SK-MEL-5 (cell line): ENCODE measurements at places on chromosomes 3 and 15.

GRCh38 chr3:83003917-83004316, 1242.5 kb upstream of the GBE1 start:
- DNase-seq: no peak

DNA sequence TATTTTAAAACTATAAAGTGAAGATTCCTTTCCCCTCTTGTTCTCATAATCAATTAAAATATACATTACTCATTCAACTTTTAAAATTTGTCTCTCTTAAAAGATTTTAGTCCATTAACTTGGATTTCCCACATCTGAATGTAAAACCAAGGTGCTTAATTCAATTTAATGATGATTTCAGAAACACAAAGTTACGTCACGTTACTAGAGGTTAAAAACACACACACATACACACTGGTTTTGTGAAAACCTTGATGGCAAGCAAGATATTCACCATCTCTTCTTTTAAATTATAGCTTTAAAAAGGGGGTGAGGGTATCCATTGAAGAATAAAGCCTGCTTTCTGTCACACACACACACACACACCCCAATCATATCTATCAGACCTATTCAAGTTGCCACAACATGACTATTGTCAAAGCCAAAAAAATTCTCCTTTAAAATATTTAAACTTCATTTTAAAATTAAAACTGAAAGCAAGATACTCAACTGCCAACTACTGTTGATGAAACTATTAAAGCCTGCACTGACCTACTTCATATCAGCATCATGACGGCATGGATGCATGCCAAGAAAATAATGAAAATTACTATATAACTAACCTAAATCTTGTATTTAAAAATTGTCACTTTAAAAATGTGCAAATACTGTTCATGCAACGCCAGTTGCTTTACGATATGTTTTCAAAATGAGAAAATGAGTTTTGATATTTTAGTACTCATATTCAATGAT, 2.1 kb downstream of the RFX7 start:
- no peak for DNase-seq

- DNase-seq: no peak
Measured at GRCh38 chr3:192215-192929, 4.2 kb upstream of the CHL1 start.

DNA sequence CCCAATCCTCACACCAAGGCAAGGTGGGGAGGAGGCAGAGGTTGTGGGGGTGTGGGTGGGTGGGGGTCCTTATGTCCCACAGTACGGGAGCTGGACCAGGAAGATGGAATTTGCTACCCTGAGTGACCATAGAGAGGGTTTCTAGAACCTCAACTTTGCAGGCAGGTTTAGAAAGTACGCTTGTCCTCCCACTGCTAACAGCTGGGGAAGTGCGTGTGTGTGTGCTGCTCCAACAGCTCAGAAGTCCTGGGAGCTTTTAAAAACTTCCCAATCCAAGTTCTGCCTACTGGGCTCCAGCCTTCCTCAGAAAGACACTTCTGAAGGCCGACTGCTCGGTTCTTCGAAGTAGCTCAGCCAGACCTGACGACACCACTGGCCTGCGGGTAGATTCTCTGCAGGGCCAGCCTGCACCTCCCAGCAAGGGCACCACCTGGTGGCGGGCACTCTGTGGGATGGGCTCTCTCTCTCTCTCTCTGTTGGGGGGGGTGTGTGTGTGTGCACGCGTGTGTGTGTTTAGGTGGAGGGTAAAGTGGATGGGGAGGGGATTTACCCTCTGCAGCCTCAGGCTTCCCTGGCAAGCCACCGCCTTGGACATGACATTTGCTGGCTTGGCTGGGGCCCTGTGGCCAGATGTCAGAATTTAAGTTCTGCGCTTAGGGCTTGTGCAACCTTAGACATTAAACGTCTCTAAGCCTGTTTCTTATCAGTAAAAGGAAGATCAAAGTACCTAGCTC, 15.6 kb downstream of the TMEM158 start:
- peak; percentile 82 for DNase-seq

DNA sequence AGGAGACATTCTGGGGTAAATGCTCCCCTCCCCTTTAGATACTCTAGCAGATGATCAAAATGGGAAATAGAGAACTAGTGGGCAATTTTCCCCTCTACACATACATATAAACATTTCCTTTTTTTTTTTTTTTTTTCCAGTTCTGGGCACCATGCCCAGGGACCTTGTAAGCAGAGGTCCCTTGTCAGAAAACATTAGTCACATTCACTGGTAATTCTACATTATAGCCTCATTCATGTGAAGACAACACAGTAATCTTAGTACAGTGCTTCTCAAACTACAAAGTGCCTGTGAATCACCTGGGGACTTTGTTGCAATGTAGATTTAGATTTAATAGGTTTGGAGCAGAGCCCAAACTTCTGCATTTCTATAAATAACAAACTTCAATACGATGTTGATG, 60.1 kb upstream of the ACTC1 start:
- no peak for DNase-seq

DNA sequence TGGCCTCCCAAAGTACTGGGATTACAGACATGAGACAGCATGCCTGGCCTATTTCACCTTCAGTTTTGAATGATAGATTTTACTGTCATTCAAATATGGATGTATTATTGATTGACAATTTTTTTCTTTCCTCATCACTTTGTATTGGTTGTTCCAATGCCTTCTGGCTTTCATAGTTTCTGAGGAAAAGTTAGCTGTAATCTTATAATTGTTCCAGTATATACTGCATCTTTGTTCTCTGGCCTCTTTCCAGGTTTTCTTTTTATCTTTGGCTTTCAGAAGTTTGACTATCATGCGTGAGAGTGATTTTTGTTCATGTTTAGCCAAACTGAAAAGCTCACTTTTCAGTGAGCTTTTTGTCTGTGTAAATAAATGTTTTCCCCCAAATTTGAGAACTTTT, 157.1 kb downstream of the RSRC1 start:
- no peak for DNase-seq

DNA sequence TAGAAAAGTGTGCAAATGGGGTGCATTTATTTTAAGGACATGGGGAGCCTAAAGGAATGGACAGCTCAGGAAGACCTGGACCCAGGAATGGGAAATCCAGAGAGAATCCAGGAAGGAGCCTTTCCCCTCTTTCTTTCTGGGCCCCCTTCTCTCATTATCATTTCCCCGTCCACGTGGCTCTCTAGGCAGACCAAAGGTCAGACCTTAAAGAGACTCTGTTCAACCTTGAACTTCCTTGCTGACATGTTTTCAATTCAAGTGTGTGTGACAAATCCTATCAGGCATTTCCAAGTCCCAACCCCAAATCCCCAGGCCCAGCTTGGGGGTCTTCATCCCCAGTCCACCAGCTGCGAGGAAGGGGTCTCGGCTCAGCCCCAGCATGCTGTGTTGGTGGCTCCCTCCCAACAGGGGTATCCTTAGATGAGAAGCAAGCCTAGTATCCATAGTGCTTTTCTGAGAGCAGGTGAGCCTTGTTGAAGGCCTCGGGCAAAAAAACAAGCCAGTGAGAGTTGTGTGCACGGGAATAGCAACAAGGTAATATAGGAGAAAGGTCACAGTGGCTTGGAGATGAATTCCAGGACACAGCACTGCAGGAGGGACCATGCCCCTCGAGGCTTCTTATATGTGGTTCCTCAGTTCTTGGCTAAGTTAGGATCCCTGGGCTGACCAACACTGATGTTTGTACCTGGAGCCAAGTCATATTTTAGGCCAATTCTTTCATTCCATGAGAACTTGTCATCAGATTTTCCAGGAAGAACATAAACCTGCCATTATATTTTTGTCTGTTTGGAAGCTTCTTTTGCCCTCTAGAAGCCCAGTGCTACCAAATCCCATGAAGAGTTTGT, 130.0 kb downstream of the ASB7 start:
- no peak for DNase-seq

DNA sequence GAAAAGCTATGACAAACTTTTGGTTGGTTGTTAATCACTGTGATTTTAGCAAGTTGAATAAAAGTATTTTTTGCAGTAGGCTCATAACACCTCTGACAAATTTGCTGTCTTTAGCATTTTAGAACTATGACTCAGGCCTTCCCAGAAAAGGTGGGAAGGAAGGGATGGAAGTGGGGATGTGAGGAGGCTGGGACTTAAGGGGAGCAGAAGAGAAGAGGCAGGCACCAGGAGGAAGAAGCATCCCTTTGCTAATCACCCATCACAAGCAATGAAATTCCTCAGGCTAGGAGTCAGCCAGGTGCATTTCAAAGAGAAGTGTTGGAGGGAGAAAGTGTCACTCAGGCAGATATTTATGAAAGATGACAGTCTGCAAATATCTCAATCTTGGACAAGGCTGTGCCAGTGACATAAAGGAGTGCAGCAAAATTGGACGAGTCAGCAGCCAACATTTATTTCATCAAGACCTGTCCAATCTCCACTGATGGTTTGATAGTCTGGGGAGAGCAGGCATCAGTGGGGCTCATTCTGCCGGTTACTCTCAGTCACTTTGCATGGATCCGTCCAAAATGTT, 337.3 kb upstream of the ARRDC4 start:
- DNase-seq: no peak

DNA sequence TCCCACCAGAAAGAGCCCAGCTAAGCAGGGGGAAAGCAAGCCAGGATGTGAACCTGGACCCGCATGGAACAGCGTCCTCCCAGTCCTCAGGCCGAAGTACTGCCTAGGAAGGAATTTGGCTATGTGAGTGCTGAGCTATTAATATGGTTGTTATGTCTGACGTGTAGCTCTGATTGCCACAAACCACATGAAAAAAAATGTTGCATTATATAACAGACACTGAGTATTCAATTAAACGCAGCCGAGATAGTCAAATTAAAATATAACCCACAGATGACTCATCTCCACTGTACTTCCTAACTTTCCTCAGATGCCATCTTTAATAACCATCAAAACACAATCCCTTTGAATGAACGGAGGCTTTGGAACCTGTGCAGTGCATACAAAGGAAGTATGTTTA, 111.1 kb downstream of the GABRB3 start:
- peak; percentile 3 for DNase-seq

GRCh38 chr3:142656575-142656974, 60.4 kb downstream of the PLS1 start:
- DNase-seq: no peak

GRCh38 chr15:98080791-98081190, 120.3 kb downstream of the ARRDC4 start:
- no peak for DNase-seq

GRCh38 chr3:27729748-27730611, 7.9 kb upstream of the EOMES start:
- DNase-seq: no peak

- DNase-seq: peak; percentile 79
Measured at GRCh38 chr3:165254812-165255211, 58.6 kb upstream of the SLITRK3 start.

GRCh38 chr15:100810831-100811230, 68.8 kb upstream of the ALDH1A3 start:
- no peak for DNase-seq

GRCh38 chr3:142844339-142844977, 44.4 kb downstream of the PCOLCE2 start:
- DNase-seq: peak; percentile 72

- no peak for DNase-seq
Measured at GRCh38 chr3:55417211-55417610, 69.9 kb downstream of the WNT5A start.

DNA sequence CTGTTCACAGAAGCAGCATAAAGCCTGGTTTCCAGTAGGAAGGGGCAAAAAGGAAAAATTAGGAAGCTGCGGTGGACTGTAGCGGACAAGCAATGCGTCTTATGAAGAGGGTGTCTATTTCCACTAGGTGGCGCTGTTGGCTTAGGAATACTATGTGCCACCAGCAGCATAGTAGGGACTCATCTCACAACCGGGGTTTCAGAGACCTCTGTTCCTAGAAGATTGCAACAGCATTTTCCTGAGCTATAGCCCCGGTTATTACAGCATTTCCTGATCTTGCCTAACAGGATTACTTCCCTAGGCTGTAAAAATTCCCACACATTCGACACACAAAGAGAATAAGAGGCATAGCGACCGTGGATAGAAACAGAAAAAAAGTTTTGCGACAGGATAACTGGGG, 683.0 kb downstream of the TBL1XR1 start:
- DNase-seq: peak; percentile 65

GRCh38 chr3:197454014-197454413, 101.8 kb downstream of the BDH1 start:
- DNase-seq: peak; percentile 30

DNA sequence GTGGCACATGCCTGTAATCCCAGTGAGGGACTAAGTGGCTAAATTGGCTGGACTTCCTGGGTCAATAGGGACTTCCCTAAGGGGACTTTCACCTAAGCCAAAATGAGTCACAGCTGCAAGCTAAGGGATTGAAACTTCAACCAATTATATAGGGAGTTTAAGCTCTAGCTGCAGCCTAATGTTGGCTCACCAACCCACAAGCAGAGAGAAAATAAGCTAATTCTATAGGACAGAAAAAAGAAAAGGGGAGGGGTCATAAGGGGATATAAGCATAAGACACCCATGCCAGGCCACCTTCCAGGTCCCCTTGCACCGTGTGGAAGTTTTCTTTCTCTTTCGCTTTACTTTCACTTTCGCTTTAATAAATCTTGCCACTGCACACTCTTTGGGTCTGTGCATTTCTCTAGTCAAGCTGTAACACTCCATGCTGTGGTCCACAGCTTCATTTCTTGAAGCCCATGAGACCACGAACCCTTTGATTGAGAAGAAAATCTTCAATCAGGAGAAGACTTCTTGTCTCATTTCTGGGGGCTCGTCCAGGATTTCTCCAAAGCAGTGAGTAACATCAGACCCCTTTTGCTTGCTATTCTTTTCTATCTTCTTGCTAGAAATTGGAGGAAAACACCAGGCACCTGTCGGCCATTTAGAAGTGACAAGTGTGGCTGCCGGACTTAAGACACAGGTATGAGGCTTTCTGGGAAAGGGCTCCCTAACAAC, 192.3 kb downstream of the IGSF11 start:
- no peak for DNase-seq

DNA sequence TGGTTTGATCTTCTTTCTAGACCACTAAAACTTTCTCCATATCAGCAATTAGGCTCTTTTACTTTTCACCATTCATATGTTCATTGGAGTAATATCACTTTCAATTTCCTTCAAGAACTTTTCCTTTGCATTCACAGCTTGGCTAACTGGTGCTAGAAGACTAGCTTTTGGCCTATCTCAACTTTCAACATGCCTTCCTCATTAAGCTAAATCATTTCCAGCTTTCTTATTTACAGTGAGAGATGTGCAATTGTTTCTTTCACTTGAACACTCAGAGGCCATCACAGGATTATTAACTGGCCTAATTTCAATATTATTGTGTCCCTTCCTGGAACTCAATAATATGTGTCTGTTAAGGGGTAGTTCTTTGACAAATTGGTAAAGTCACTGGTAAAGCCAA, 42.8 kb upstream of the PLOD2 start:
- DNase-seq: no peak

DNA sequence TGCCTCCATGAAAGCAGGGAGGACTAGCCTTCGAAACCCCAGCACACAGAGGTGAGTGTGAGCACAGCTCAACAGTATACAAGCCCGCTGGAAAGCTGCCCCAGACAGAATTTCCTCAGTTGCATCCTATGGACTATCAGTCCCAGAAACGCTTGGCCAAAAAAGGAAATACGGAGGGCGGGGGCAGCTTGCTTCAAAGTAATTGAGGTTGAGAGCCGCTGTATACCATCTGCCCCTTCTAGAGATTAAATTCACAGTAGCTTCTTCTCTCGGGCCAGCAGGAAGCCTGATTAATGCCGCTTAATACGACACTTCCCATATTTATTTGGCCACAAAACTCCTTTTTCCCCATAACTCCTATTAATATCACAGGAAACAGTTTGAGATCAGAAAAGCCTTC, 88.7 kb downstream of the LIPC start:
- no peak for DNase-seq

GRCh38 chr3:52259448-52259847, 13.9 kb downstream of the PPM1M start:
- no peak for DNase-seq

- DNase-seq: peak; percentile 28
Measured at GRCh38 chr3:177610686-177611633, 413.7 kb upstream of the TBL1XR1 start.

GRCh38 chr3:156576651-156577348, 21.9 kb upstream of the SSR3 start:
- peak; percentile 22 for DNase-seq
